Mucosa of gallbladder (tissue), 1 donor: ENCODE measurements at places on chromosomes 4 and X. TPM values are rescaled to one million over a fixed set of nuclear protein-coding genes. Genes with fewer than 3 reads are reported as not detected.
A peak's percentile ranks its signal among the peaks of the same experiment; 100 is the strongest.

The ADH1A gene
- total RNA-seq: 5.4 TPM

The RAB33A gene
- total RNA-seq: 1.2 TPM

The SLAIN2 gene
- total RNA-seq: 91.4 TPM

The ARSJ gene
- 21.6 TPM for total RNA-seq

The CFAP47 gene
- total RNA-seq: 0.17 TPM

The MGST2 gene
- 194 TPM for total RNA-seq

The F11 gene
- 23.9 TPM for total RNA-seq

DNA sequence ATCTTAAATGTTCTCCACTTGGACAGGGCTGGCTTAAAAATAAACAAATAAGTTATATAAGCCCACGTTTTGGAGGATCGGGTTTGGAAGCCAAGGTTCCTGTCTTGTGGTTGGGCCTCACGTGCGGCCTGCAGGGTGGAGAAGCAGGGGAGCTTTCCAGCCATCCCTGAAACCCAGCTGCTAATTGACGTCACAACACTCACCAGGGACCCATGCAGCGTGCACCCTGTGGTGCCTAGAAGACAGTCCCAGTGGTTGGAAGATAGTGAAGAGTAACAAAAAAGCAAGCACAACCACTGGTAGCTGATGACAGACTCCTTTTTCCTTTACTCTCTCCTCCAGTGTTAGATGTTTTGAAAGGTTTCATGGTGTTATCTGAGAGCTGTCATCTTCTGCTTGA is 142.0 kb upstream of the RBPJ start:
- DNase-seq: peak; percentile 26

- DNase-seq: peak; percentile 65
Measured at GRCh38 chr4:1207603-1208265, 35.4 kb upstream of the SPON2 start.

- no peak for DNase-seq
Measured at GRCh38 chrX:67544281-67545035, 637 bp downstream of the AR start.

DNA sequence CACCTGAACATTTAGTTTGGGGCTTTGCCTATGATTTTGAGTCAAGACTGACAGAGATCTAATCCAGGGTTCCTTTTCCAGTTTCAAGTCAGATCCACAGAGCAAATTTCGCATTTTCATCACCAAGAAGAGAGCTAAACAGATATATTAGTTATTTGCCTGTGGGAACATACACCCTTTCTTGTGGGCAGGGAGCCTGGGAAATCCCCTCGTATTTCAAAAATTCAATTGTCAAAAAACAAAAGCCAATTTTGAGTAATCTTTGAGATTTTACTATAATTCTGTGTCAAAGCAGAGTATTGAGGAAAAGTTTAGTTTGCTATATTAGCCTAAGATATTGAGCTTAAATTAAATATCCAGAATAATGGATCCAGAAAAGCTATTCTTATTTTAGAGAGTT is 56.6 kb downstream of the AFM start:
- no peak for DNase-seq

DNA sequence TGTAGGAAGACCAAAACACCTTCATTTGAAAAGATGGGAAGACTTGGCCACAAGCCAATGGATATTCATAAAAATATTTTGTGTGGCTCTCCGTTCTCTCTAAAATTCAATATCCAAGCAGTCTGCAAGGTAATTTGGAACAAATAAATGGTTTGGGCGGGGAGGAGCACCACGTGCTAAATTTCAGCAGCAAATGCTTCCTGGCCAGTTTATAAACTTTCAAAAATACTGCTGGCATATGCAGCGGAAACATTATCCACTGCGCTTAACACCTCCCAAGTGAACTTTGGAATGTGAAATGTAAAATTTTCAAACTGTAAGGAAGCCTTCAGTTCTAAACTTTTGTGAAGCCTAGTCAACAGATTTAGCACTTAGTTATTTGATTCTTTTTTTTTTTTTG is 191.0 kb downstream of the NSUN7 start:
- no peak for DNase-seq

GRCh38 chrX:120727452-120727851 is 97.6 kb upstream of the C1GALT1C1 start:
- no peak for DNase-seq

DNA sequence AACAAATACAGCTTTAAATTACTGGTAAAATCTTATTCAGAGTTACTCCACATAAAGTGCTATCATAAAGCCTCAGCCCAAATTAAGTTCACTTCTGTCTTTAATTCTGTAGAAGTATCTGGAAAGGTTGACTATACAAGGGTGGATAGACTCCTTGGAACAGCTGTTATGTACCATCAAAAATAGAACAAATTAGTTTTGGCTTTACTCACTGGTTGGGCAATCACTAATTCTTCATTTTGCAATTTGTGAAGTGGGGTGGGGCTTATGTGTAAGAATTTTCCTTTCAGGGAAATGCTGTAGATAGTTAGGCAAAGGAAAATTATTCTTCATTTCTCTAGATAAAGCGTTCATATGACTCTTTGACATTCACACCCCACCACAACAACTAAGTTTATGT is 7.8 kb downstream of the DIAPH2 start:
- DNase-seq: no peak

GRCh38 chr4:54683616-54684346 is 26.0 kb downstream of the KIT start:
- DNase-seq: no peak

DNA sequence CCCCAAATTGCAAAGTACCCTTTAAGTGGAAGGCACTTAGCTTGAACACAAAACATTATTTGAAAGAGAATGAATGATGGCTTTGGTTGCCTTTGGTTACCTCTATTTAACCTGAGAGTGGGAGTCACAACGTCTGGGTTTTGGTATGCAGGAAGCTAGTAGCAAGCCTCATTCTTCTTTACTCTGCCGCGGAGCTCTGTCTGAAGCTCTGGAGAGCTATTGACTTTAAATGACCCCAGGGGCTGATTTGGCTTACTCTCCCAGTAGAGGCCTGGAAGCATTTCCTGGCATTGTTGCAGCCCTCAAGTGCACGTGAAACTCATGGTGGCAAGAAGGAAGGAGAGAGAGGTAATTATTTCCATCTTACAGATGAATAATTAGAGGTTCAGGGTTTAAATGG is 81.8 kb upstream of the MAGEA4 start:
- DNase-seq: no peak

- no peak for DNase-seq
Measured at GRCh38 chr4:121379276-121379675, 1.5 kb downstream of the QRFPR start.

- no peak for DNase-seq
Measured at GRCh38 chr4:123667496-123667895, 270.9 kb downstream of the SPRY1 start.

DNA sequence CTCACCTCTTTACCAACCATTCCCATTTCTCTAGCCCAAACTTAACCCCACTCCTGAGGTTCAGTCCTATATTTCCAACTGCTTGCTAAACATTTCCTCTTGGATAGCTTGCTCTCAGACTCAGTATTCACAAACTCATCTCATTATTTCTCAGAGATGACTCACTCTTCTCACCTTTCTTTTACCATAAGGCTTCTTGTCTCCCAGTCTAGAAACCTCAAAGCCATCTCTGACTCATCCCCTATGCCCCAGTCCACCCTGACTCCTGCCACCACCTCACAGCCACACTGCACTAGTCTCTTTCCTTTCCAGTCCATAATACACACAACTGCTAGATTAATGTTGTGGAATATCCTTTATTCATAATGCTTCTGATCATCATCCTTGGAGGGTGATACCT is 4.8 kb downstream of the FRMPD3 start:
- no peak for DNase-seq

DNA sequence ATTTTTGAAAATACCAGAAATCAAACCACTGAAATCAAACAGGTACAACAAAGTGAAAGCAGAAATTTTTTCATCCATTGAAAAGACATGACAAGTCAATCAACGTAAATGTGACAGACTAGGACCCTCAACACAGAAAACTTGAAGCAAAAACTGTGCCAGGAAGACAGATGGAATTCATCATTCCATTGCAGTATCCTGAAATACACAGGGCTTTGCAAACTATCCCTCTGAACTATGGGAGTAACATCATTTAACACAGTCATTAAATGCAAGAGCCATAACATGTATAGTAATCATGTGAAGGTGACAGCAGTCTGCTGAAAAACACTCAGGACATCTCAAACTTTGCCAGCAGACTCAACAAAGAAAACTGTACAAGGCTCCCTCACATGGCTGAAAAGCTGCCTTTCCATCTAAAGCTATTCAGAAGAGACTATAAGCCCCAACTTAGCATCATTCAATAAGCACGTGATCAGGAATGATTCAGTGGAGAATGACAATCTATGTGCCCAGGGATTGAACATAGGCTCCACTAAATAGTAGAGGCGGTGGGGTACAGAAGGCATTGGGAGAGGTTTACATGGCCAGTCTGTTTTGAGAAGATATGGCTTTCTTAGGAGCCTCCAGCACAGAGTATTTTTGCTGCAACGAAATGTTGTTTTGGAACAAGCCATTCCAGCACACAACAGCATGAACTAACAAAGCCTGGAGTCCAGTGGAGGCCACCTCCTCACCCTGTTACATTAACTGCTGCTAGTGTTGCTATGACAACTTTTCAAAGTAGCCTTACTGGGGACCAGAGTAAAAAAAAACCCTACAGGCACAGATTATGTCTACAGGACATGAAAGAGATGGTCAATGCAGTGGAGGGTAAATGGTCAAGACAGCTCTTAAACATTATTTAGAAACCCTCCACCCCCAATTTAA is 274.5 kb upstream of the NOCT start:
- DNase-seq: no peak

DNA sequence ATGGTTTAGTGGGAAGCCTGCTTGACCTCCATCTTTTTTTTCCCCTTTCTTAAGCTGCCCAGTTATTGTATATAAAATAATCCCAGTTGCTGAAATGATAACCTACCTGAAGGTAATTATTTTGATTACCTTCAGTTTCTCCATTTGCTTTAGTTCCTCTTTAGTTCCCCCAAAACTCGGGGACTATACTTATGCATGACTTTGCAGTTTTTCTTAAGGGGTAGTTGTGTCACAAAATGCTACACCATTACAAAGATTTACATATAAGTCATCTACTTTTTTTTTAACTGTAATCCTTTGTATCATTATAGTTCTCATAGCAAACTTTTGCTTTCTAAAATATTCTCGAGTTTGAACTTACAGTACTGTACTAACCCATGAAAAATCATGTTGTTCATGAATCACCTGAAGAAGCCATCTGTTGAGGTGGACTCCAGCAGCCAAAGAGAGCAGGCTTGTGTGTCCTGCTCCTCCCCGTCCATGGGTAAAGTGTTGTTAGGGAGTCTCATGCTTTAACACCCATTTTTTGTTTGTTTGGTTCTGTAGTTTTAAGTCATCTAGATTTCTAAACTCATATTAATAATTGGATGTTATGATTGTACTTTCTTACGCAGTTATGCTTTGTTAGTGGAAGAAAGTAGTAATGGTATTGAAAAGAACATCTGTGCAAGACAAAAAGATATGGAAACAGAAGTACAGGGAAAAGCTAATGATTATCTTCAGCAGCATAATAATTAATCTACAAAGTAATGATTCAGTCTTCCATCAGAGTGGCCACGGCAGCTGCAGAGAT is 34.6 kb downstream of the HADH start:
- no peak for DNase-seq

GRCh38 chr4:168995537-168996295 is 14.3 kb downstream of the CBR4 start:
- no peak for DNase-seq

GRCh38 chr4:81736324-81736723 is 264.6 kb upstream of the RASGEF1B start:
- DNase-seq: no peak

DNA sequence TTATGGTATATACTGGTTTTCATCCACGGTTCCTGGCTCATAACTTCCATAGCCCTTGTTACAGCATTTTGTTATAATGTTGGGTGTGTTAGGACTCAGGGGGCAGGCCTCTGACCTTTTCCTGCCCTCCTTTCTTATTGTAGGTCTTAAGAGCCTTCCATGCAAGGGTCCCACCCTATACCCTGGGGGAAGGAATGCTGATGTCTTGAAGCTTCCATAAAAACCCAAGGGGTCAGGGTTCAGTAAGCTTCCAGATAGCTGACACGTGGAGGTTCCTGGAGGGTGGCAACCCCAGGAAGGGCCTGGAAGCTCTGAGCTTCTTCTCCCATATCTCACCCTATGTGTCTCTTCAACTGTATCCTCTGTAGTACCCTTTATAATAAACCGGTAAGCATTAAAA is 29.6 kb downstream of the ATP11C start:
- DNase-seq: no peak

GRCh38 chrX:152866386-152866785 is 31.5 kb upstream of the ZNF185 start:
- no peak for DNase-seq
